ENCODE measurements at places on chromosomes 7 and 10.

DNA sequence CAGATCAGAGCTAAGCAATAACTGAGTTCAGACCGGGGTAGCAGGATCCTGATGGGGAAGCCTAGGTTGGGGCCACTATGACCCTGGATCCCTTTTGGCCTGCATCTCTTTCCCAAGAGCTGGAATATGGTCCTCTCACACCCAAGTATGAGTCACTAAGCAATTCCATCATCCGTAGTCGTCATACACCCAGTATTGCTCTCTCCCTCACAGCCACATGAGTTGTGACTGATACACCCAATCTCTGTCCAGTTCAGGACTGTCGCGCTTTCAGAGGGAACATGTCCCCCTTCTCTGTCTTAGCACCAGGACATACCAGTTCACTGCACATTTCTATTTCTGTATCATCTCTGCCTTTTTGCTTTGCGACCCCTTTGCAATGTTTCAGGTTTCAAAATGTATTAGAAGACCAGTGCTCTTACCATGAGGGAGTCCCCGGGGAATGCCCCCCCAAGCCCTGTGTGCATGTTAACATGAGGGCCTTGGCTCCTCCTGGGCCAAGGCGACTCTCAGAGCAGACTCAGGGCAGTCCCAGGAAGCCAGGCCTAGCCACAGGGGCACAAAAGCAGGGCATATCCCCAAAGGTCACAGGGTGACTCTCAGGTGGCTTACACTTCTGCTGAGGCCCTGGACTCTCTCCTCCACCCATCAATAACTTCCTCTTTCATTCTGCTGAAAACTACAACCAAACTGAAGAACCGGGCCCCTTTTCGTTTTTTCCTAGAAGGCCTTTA is 75.3 kb upstream of the SAMD8 start:
- DNase-seq, result no peak

DNA sequence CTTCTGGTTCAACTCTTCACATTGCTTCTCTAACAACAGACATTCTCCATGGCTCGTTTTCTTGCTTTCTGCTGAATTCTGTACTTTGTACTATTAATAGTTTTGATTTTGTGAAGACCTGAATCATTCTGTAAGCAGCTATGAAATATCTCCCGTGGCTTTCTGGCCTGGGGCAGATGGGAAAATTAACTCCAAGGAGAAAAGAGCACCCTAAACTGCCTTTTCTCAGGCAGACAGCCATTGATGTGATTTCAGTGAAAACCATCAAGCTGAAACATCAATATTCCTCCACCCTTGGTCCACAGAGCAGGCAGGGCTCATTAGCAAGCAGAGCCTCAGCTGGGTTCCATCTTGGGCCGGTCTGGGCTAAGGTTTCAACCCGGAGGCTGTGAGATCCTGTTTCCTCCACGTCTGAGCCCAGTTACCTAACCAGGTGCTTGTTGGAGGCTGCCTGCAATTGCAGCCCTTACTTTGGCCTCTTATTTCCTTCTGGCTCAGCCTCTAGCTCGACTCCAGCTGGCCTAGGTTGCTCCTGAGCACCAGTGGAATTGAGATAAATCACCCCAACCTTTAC is 21.1 kb upstream of the EZH2 start:
- no peak for DNase-seq

DNA sequence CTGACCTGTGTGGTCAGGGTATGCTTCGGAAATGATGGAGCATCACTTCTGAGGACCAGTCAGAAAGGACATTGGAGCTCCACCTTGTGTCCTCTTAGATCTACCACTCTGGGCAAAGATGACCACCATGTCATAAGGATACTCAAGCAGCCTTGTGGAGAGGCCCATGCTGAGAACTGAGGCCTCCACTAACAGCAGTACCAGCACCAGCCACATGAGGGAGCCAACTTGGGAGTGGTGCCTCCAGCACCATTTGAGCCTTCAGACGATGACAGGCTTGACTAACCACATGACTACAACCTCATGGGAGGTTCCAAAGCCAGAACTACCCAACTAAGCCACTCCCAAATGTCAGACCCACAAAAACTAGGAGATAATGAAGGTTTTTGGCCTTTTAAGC is 116.0 kb downstream of the NPTX2 start:
- DNase-seq, result no peak

GRCh38 chr7:144057954-144058353 is 9.2 kb downstream of the OR2A5 start:
- DNase-seq, result no peak

GRCh38 chr10:106557951-106558733 is 606.4 kb downstream of the SORCS1 start:
- no peak for DNase-seq

- DNase-seq, result no peak
These were observed 32.1 kb downstream of the MRPL32 start for GRCh38 chr7:42964293-42964692.

GRCh38 chr7:42852531-42852930 is 59.3 kb downstream of the C7orf25 start:
- DNase-seq, result no peak

GRCh38 chr7:120079704-120080103 is 193.3 kb upstream of the KCND2 start:
- no peak for DNase-seq

- DNase-seq, result no peak
These were observed 13.3 kb upstream of the PRDX3 start for GRCh38 chr10:119191881-119192280.

DNA sequence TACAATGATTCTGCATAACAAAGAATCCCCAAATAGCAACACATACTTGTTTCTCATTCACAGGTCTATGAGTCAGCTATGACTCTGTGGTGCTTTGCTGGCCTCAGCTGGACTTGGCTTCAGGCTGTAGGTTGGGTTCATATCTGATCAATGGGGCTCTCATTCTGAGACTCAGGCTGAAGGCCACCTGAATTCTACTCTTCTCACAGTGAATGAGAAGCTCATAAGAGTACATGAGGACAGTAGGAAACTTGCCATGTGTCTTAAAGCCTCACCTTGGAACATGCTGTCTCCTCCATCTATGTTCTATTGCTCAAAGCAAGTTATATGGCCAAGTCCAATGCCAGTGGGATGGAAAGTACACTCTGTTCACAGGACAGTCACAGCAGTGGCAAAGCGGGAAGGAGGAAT is 292.9 kb downstream of the BMPER start:
- no peak for DNase-seq

DNA sequence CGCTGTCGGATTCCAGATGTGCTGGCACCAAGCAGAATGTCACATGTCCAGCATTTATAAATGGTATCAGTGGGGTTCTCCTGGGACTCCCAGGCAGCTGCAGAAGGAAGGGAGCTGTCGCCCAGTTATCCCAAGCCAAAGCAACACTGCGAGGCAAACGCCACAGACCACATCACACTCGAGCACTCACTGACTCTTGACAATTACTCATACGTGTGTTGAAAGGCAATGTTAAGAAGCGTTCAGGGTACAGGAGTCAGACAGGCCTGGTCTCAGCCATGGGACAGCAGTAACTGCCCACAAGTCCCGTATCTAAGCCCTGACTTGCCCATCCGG is 113.4 kb downstream of the DIP2C start:
- no peak for DNase-seq

- no peak for DNase-seq
These were observed 15.8 kb downstream of the TSPAN33 start for GRCh38 chr7:129160161-129160905.

- DNase-seq, result no peak
These were observed 23.0 kb upstream of the IGFBP3 start for GRCh38 chr7:45944058-45944457.

DNA sequence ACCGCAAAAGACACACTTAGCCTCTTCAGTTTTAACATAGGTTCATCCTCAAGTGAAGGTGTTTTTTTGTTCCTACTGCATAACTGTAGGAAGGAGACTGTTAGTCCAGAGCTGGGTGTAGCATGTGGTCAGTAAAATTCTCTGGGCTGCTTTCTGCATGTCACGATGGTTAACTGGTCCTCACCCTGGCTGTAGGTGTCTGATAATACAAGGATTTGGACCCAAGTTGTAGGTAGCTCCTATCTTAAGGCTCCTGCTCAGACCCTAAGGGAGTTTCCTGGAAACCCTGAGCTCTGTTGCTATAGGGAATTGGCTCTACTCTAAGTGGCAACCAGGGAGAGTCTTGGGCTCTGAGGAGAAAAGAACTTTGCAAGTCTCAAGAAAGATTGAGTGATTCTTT is 112.9 kb downstream of the SAMD9 start:
- DNase-seq, result no peak

- no peak for DNase-seq
These were observed 128.3 kb downstream of the CUBN start for GRCh38 chr10:17001297-17001744.

DNA sequence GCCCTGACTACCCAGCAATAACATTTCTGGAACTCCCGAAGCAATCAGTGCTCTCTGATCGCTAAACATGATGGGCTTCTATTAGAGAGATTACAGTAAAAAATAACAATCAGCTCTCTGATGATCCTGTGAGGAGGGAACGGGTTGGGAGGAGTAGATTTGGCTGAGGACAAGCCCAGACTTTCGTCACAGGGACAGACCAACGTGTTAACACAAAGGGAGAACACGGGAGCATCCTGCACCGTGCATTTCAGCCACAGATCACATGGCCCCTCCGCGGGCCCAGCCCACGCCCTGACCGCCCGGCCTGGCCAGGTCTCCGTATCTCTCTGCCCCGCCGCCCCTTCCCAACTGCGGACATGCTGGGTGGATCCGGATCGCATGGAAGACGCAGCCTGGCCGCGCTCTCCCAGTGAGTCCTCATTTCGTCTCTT is 95.0 kb upstream of the AGBL3 start:
- no peak for DNase-seq

All from GF-D8 (cell line).